ENCODE measurements at places on chromosomes 12 and 14. TPM values are rescaled to one million over a fixed set of nuclear protein-coding genes. Genes with fewer than 3 reads are reported as not detected.

DNA sequence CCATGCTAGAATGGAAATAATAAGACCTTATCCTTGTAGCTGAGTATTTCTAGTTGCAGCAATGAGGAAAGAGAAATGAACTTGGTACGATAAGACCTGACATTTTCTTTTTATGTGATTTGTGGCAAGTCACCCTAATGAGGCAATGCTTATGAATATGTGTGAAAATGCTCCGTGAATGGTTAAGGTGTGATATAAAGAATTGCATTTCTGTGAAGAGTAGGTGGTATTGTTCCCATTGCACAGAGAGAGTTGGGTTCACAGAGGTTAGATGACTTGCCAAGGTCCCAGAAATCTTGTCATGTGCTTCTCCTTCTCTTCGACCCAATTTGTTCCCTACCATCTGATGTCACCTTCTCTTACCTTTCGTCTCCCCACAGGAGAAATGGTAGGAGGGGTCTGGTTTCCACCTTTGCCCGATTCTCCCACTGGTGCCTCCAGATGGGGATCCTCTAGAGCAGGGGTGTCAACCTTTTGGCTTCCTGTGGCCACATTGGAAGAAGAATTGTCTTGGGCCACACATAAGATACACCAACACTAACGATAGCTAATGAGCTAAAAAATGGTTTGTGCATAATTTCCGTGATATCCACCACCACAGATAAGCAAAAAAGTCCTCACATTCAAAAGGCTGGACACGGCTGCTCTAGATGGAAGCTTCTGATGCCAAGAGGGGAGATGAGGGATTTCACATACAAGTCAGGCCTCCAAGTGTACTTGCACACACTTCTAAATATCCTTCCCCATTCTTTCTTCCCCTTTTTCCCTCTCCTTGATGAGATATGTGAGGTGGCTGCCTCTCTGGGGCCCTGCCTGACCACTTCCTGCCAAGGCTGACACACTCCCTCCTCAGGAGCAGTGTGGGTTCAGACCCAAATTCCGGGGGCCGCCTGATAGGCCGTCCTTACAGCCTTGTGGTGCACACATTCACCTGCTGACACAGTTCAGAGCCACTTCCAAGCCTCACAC, 96.1 kb downstream of the PLXNC1 start:
- H3K36me3 ChIP-seq = no peaks in the 10 kb centered on the region
- DNase-seq = no peak
- H3K4me3 ChIP-seq = no peak overlapping the region
- no peak overlapping the region for H3K27ac ChIP-seq

ACOT4 gene
- 0.77 TPM for total RNA-seq

DNA sequence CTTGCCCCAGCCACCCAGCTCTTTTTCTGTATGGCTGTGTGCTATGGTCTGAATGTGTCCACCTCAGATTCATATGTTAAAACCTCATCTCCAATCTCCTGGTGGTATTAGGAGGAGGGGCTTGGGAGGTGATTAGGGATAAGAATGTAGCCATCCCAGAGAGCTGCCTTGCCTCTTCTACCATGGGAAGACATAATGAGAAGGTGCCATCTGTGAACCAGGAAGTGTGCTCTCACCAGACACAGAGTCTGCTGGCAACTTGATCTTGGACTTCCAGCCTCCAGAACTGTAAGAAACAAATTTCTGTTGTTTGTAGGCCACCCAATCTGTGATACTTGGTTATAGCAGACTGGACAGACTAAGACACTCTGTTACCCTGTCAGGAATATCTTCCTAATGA, 22.8 kb upstream of the JPH4 start:
- no peak overlapping the region for H3K27ac ChIP-seq
- no peaks in the 10 kb centered on the region for H3K36me3 ChIP-seq

DGKA gene
- total RNA-seq = 5.7 TPM

CD27 gene
- 3.4 TPM for total RNA-seq

RGS6 gene
- 19.9 TPM for total RNA-seq

COCH gene
- 1.6 TPM for total RNA-seq

DNA sequence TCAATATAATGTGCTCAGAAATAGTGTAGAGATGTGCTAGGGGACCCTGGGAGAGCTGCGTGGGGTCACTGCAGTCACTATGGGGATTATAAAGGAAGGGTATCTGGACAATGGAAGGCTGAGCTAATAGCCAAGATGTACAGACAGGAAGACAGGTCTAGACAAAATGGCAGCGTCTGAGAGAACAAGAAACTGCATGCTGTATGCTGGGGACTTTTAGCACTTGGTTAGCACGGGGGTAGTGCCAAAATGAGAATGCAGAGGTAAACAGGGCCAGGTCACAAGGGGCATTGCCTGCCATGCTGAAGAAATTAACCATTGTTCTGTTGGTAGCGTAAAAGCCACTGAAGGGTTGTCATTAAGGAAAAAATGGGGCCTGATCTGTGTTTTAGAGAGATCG, 308.2 kb downstream of the EMP1 start:
- H3K4me1 ChIP-seq = no peaks in the 10 kb centered on the region
- no peak overlapping the region for H3K4me3 ChIP-seq
- H3K36me3 ChIP-seq = no peaks in the 10 kb centered on the region

ZNF705A gene
- total RNA-seq = not detected

- no peak overlapping the region for H3K4me3 ChIP-seq
- H3K27ac ChIP-seq = no peak overlapping the region
These were observed 45.5 kb downstream of the CHGA start for GRCh38 chr14:92968291-92969020.

Measured in heart right ventricle (tissue), 16 donors.